ENCODE measurements at places on chromosomes 5 and 9. TPM values are rescaled to one million over a fixed set of nuclear protein-coding genes. Genes with fewer than 3 reads are reported as not detected.

The SCAI gene
- polyA plus RNA-seq: 1.8 TPM

The WNT8A gene
- polyA plus RNA-seq: not detected

The GPR21 gene
- polyA plus RNA-seq: not detected

The C5orf52 gene
- not detected for polyA plus RNA-seq

The NR2F1 gene
- polyA plus RNA-seq: 149 TPM
